ENCODE measurements at places on chromosomes 7 and 10.
A peak's percentile ranks its signal among the peaks of the same experiment; 100 is the strongest.

DNA sequence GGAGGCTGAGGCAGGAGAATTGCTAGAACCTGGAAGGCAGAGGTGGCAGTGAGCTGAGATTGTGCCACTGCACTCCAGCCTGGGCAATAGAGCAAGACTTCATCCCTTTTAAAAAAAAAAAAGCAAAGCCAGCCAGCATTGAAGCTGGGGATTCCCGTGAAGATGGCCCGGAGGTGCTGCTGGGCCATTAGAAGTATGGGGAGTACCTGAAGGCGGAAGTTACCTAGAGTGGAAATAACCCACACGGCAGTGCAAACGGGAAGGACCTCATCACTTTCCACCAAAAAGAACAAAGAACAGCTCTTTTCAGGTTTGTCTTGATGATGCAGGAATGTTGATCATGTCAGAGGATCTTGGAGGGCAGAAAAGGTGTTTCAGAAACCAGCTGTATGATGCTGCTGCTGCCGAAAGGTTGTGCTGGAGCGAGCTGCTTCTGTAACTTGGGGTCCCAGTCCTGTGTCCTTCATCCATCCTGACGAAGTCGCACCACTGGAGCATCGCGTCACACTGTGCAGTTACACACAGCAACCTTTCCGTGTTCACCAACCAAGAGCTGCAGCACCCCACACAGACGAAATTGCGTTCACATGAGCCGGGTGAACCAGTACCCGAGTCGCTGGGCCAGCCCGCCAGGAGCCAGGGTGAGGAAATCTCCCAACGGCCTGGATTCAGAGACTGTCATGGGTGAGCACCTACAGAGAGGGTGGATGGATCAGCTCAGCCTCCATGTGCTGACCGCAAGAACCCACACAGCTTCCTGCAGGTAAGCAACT is 8.2 kb downstream of the ZFAND2A start:
- DNase-seq: no peak

DNA sequence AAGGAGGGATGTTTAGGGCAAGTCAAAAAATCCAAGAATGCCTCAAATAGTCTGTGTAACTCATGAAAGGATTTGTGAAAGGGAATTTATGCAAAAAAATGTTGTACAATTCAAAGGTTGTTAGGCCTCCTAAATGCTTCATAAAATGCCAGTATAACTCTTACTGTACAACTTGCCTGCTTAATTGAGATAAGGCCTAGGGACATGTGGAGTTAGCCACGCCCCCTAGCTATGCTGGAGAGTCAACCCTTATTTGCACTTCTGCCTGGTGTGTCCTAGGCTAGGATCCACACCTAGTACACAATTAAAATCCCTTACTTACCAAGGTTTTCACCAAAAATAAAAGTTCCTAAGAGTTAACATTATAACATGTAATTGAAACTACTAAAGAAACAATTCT is 77.2 kb downstream of the ZNF680 start:
- no peak for DNase-seq

DNA sequence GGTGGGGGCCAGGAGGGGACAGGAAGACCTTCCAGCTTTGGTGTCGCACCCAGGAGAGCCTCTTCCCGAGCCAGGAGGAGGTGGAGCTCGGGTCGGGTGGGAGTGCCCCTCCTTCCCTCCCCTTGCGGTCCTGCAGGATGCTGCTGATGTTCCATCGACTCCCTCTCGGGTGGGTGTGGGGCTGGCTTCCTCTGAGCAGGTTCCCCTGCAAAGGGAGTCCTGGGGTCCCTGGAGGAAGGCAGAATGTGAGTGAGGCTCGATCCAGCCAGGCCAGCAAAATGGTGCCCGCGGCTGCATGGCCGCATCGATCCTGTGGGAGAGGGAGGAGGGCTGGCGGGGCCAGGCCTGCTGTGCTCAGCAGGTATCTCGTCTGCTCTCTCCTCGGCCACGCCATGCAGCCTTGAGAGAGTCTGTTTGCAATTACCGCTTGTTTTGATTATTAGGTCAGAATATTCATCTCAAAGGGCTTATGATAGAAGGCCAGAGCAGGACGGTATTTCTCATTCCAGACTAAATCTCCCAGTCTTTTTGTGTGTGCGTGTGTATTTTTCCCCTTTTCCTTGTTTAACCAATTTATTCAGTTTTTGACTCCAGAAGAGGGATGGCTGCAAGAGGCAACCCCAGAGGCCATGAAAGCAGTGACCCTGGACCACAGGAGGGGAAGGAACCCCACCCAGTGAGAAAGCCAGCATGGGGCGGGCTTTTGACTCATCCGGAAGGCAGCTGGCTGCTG is 137.3 kb upstream of the ZMIZ1 start:
- peak; percentile 25 for DNase-seq

DNA sequence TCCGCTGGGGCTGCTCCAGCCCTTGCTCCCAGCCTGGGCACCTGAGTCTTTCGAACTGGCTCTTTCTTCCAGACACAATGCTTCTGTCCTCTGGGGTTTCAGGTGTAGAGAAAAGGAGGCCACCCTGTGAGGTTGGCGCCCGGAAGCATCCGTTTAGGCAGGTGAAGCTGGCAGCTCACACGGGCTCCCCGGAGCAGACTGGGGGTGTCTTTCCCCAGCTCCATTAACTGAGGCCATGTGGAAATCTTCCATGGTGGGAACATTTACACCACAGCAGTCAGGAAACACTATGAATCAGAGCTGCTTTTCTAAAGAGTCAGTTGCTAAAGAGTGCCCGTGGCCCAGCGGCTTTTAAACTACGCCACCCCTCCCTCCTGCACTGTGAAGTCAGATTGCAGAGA is 29.2 kb downstream of the PRKAG2 start:
- DNase-seq: no peak

GRCh38 chr7:151798851-151799448 is 78.0 kb downstream of the PRKAG2 start:
- no peak for DNase-seq

DNA sequence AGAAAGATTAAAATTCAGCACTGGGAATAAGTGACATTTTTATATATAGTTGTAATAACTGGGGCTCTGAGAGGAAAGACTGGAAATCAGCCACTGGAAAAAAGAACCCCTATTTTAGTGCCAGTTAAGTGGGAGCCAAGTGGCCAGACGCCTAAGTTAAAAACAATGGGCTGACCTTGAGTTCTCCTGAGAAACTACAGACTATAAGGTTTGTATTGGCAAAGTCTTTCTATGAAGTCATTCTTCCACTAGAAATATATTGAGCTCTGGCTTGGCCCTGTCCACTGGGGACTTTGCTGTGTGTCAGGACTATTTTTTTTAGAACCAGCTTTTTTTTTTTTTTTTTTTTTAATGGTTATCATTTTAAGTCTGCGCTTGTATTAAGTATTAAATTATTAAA is 210.6 kb upstream of the FZD8 start:
- no peak for DNase-seq

GRCh38 chr10:17758200-17758599 is 6.2 kb downstream of the TMEM236 start:
- no peak for DNase-seq

GRCh38 chr10:58511765-58512490 is 744 bp upstream of the BICC1 start:
- no peak for DNase-seq

Measured in COR-L47 (cell line).